ENCODE measurements at places on chromosomes 5 and 9. TPM values are rescaled to one million over a fixed set of nuclear protein-coding genes. Genes with fewer than 3 reads are reported as not detected.
A peak's percentile ranks its signal among the peaks of the same experiment; 100 is the strongest.

DNA sequence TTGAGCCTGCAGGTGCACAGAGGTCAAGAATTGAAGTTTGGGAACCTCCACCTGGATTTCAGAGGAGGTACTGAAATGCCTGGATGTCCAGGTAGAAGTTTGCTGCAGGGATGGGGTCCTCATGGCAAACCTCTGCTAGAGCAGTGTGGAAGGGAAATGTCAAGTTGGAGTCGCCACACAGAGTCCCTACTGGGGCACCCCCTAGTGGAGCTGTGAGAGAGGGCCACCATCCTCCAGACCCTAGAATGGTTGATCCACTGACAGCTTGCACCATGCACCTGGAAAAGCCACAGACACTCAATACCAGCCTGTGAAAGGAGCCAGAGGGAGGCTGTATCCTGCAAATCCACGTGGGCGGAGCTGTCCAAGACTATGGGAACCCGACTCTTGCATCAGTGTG is 78.0 kb downstream of the GABRA1 start:
- H3K27me3 ChIP-seq: no peaks in the 10 kb centered on the region
- H3K36me3 ChIP-seq: no peaks in the 10 kb centered on the region
- H3K4me3 ChIP-seq: no peak overlapping the region
- no peak for DNase-seq

DNA sequence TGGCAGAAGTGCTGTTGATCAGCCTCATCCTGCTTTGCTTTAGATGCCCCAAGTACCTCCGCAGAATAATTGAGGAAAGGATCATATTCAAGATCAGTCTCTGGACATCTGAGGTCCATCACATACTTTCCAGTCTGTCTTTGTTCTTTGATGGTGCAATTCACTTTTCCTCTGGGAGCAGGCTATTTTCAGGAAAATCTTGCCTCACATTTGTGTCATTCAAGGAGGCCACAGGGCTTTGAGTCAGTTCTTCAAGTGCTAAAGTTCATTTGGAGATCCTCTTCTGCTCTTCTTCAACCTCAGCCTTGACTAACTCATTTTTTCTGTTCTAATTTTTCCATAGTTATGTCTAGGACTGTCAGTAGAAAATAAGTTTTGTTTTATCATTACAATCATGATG is 18.6 kb downstream of the EQTN start:
- H3K4me1 ChIP-seq: no peaks in the 10 kb centered on the region
- H3K4me3 ChIP-seq: no peak overlapping the region
- H3K27me3 ChIP-seq: no peaks in the 10 kb centered on the region
- no peaks in the 10 kb centered on the region for H3K36me3 ChIP-seq
- H3K27ac ChIP-seq: no peak overlapping the region
- DNase-seq: no peak

DNA sequence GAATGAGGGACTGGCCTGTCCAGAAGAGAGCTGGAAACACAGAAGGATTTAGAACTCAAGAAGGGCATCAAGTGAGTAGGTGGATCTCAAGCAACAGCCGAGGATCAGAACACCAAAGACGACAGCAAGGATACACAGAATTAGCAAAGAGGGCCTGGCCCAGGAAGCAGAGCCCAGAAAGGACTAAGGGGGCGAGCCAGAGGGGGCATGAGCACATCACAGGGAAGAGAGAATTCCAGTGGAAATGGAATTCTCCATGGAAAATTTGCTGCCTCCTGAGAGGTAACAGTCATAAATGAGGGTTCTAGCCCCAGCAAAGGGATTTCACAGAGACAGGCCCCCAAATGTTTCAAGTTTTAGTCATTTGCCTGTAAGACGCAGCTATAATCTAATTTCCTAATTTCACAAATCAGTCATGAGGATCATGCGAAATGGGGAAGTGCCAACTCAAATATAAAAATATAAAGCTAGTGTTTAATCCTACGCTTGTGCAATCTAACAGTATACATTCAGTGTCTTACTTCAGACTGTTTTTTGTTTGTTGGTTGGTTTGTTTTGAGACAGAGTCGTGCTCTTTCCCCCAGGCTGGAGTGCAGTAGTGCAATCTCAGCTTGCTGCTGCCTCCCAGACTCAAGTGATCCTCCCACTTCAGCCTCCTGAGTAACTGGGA is 46.7 kb downstream of the FNBP1 start:
- no peaks in the 10 kb centered on the region for H3K4me1 ChIP-seq
- H3K4me3 ChIP-seq: no peak overlapping the region
- peak overlapping the region; percentile 65 for H3K27ac ChIP-seq
- H3K36me3 ChIP-seq: no peaks in the 10 kb centered on the region

- H3K27ac ChIP-seq: no peak overlapping the region
- no peaks in the 10 kb centered on the region for H3K27me3 ChIP-seq
- DNase-seq: no peak
These were observed 619.8 kb downstream of the HINT1 start for GRCh38 chr5:130545291-130545690.

- H3K36me3 ChIP-seq: no peaks in the 10 kb centered on the region
- H3K4me3 ChIP-seq: no peak overlapping the region
- no peak overlapping the region for H3K27ac ChIP-seq
These were observed 41.0 kb upstream of the DMRT3 start for GRCh38 chr9:935348-935965.

DNA sequence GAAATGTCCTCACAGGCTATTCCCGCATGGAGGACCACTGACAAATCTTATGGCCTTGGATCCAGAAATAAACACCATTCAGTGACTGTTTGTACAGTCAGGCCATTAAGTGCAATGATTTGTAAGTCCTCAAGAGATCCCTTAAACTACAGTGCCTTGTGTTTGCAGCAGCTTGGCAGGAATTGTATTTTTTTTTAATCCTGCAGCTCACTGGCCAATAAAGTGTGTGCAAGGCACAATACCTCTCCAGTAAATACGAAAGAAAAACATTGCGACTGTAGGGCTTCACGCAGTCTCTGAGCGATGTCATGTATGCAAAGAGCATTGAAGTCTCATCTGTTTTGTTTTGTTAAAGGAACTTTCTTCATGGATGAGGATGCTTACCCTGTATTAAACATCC is 74.2 kb upstream of the TUSC1 start:
- no peaks in the 10 kb centered on the region for H3K4me1 ChIP-seq
- no peaks in the 10 kb centered on the region for H3K36me3 ChIP-seq
- H3K27me3 ChIP-seq: no peaks in the 10 kb centered on the region
- no peak for DNase-seq

- no peaks in the 10 kb centered on the region for H3K27me3 ChIP-seq
- peaks cover 17% of the 10 kb centered on the region for H3K4me1 ChIP-seq
- no peaks in the 10 kb centered on the region for H3K36me3 ChIP-seq
- H3K4me3 ChIP-seq: no peak overlapping the region
- no peak for DNase-seq
These were observed 21.7 kb downstream of the SLC6A18 start for GRCh38 chr5:1246711-1247431.

DNA sequence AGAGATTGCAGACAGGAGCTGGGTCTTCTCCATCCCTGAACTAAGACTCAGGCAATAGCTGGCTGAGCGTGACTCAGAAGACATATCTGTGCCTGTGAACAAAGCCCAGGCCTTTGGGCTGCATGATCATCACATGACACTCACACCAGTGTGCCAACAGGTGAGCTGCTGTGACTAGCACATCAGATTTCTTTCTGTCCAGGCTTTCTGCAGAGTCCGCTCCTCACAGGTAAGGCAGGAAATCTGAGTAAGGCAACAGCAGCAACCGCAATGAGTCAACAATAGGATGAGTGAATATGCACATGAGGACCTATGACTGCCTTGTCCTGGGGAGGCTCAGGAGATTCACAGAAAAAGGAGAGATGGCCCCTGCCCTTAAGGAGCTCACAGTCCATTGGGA is 293.6 kb downstream of the ACTL7B start:
- H3K27me3 ChIP-seq: no peaks in the 10 kb centered on the region
- H3K36me3 ChIP-seq: no peaks in the 10 kb centered on the region
- no peaks in the 10 kb centered on the region for H3K4me1 ChIP-seq
- no peak overlapping the region for H3K27ac ChIP-seq

DNA sequence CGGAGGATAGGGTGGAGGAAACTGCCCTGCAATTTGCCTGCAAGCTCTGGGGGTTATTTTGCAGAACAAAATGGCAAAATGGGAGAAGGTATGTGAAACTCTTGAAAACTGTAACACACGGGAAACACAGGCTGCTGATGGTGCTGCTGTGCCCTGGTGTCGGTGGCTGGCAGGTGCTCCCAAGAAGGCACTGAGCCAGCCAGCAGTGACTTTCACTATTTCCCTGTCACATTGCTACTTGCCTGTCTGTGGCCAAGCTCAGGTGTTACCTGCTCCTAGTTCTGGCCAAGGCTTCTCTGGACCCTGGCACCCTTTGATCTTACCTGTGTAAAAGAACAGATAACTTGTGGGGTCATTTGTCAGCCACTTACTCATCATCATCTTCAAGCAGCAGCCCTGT is 102.2 kb downstream of the CMYA5 start:
- no peaks in the 10 kb centered on the region for H3K27me3 ChIP-seq
- H3K4me3 ChIP-seq: no peak overlapping the region
- DNase-seq: no peak
- H3K4me1 ChIP-seq: no peaks in the 10 kb centered on the region

DNA sequence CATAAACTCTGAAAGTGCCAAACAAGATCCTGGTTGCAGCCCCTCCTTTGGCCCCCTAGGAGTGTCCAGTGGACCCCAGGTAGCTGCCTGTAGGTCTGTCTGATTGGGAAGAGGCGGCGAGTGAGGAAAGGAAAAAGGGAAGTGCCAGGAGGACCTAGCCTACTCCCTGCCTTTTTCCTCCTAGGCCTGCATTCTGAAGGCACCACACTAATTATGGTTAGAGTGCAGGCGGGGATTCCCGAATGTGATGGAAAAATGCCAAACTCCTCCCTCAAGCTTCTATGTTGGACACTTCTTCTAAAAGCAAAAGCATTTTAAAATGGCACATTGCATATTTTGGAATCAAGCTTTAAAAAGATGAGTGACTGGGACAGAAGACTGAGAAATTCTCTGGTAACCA is 83.2 kb upstream of the SMIM15 start:
- no peak overlapping the region for H3K4me3 ChIP-seq
- H3K27ac ChIP-seq: peak overlapping the region; percentile 16
- no peaks in the 10 kb centered on the region for H3K36me3 ChIP-seq
- H3K27me3 ChIP-seq: no peaks in the 10 kb centered on the region

- DNase-seq: no peak
- no peaks in the 10 kb centered on the region for H3K36me3 ChIP-seq
- no peak overlapping the region for H3K4me3 ChIP-seq
- no peaks in the 10 kb centered on the region for H3K27me3 ChIP-seq
These were observed 1040.1 kb downstream of the MAT2B start for GRCh38 chr5:164545507-164545906.

DNA sequence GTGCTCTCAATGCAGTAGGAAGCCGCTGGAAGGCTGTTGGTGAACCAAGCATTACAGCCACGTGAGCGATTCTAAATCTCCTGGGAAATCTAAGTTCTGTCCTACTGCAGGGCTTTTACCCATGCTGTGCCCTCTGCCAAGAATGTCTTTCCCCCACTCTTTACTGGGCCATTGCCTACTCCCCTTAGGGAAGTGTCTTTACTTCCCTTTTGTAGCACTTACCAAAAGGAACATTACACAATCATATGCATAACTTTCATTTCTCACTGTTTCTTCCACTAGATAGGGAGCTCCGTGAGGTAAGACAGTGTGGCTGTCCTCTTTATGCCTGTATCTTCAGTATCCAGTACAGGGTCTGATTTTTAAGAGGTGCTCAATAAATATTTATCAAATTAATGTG is 241.7 kb upstream of the NR4A3 start:
- no peaks in the 10 kb centered on the region for H3K4me1 ChIP-seq
- H3K27ac ChIP-seq: no peak overlapping the region
- H3K36me3 ChIP-seq: no peaks in the 10 kb centered on the region
- DNase-seq: no peak
- no peak overlapping the region for H3K4me3 ChIP-seq

DNA sequence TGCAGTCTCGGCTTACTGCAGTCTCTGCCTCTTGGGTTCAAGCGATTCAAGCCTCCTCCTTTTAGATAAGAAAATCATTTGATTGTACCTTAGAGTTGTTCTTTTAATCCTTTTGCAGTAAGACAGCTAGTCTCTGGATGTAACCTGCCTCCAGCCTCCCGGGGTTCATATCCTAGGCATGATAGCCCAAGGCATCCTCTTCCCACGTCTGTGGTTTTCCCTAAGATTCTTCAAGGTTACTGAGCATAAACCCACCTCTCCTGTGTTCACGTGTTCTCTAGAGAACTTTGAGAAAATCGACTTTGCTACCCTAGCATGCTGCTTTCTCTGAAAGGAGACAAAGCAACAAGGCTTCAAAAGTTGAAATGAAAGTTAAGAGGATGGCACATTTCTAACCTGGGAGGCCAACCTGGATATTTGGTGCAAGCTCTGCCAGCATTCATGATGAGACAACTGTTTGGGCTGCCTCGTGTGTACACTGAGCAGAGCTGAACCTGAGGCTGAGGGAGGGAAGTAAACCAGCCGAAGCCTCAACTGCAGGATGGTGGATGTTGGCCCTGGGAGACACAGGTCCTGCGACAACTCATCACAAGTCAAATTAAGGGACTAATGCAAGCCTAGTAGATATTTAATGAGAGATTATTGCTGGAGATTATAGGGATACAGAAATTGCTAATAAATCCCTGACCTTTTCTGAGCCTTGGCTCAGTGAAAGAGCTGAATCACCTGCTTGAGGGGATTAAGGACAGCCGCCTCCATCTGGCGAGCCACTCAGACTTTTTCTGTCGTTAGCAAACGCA is 261.8 kb downstream of the ARHGAP26 start:
- H3K4me1 ChIP-seq: no peaks in the 10 kb centered on the region
- H3K36me3 ChIP-seq: no peaks in the 10 kb centered on the region
- H3K27me3 ChIP-seq: no peaks in the 10 kb centered on the region
- no peak for DNase-seq
- no peak overlapping the region for H3K4me3 ChIP-seq

- no peak overlapping the region for H3K27ac ChIP-seq
- H3K4me1 ChIP-seq: no peaks in the 10 kb centered on the region
- H3K27me3 ChIP-seq: no peaks in the 10 kb centered on the region
- no peak for DNase-seq
- no peak overlapping the region for H3K4me3 ChIP-seq
- H3K36me3 ChIP-seq: no peaks in the 10 kb centered on the region
These were observed 25.6 kb upstream of the POU4F3 start for GRCh38 chr5:146313027-146313426.

DNA sequence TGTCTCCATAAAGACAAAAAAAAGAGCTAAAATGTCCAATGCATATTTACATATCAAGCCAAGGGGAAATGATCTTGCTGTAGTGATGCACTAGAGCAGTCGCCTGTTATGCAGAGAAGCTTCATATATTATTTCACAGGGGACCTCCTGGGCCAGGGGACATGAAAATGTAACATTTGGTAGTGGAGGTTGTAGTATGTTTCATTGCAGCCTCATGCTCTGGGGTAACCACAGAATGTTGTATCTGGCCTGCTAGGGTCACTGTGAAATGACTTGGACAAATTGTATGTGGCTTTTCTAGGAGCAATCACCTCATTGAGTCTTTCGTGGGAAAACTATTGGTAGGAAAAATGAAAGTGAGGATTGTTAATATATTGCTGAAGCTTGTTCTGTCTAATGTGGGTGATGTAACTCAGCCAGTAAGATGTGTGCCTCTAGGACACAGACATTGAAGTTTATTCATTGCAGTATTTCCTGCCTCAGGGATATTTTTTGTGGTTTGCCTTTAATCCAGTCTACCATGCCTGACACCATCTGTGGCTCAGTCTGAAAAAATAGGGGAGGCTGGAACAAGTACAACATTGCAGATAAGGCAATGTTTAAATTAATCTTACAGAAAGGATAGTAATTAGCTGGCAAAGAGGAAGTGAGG is 430.8 kb upstream of the TNC start:
- DNase-seq: no peak
- no peak overlapping the region for H3K27ac ChIP-seq
- no peak overlapping the region for H3K4me3 ChIP-seq

PCDHA6 gene
- 0.35 TPM for total RNA-seq

FOXD4L4 gene
- total RNA-seq: 0.88 TPM

CTNND2 gene
- 14.9 TPM for total RNA-seq

TAF11L5 gene
- not detected for total RNA-seq

LRRC70 gene
- 3.0 TPM for total RNA-seq

OBP2B gene
- total RNA-seq: not detected

S1PR3 gene
- 1.9 TPM for total RNA-seq

MCIDAS gene
- total RNA-seq: not detected

CTXN3 gene
- total RNA-seq: not detected

Measured in Peyer's patch (tissue), 4 donors.